ENCODE measurements at places on chromosomes 2 and 18.

- no peak for DNase-seq
Observed at GRCh38 chr2:208224802-208225201, 30.1 kb downstream of the IDH1 start.

DNA sequence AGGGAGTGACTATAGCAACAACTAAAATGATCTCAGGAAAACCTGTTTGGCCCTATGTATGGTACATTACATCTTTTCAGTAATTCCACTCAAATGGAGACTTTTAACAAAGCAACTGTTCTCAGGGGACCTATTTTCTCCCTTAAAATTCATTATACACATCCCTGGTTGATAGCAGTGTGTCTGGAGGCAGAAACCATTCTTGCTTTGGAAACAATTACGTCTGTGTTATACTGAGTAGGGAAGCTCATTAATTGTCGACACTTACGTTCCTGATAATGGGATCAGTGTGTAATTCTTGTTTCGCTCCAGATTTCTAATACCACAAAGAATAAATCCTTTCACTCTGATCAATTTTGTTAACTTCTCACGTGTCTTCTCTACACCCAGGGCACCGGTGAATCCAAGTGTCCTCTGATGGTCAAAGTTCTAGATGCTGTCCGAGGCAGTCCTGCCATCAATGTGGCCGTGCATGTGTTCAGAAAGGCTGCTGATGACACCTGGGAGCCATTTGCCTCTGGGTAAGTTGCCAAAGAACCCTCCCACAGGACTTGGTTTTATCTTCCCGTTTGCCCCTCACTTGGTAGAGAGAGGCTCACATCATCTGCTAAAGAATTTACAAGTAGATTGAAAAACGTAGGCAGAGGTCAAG, 955 bp downstream of the TTR start:
- no peak for DNase-seq

- no peak for DNase-seq
Observed at GRCh38 chr2:190537765-190538164, 3.2 kb upstream of the NEMP2 start.

DNA sequence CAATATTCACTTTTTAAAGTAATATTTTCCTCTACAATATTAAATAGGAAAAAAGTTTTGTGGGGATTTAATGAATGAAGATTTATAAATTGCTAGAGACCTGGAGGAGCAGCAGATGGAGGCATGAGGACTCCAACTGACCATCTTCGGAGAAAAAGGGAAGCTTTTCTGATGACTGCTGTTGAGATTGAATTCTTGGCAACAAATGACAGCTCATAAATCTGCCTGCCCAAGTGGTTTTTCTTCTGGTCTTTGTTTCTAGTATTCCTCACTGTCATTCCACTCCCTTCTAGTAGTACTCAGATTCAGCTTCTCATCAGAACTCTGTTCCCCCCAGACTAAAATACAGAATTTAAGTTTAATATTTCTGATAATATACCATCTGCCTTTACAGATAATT, 157.0 kb downstream of the EML6 start:
- no peak for DNase-seq

GRCh38 chr18:24497031-24497754, 36.8 kb downstream of the HRH4 start:
- no peak for DNase-seq

DNA sequence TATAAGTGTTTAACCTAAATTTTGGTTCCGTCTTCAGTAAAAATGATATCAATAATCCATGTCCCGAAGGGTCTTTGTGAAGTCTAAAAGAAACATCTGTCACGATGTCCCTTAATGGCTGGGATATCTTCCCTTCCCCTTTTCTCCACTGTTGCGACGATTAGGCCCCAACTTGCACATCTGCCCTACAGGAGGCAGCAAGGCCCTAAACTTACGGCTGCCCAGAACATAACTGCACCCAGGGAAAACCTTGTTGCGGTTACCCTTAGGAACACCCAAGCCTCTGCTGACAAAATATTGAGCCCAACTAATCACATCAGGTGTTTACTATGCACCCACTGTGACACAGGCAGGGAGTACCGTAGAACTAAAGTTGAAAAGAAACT, 1.3 kb upstream of the SMAD2 start:
- no peak for DNase-seq

- DNase-seq: peak; percentile 35
Observed at GRCh38 chr2:105926960-105927678, 182.4 kb downstream of the NCK2 start.

DNA sequence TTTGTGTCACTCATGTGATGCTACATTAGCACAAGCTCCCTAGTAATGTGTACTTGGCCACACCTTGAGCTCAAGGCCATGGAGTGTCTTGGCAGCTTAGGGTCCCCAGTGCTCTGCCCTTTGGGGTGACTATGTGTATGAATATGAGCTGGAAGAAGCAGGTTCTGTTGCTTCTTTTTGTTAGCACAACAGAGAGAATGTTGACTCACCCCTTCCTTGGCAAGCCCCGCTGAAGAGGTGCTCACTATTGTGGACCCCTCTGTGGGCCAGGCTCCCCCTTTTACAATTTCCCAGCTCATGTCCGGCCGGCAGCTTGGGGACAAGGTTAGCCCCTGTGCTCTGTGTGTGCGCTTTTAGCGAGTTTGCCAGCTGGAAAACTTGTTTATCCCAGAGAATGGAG, 48.1 kb downstream of the DGKD start:
- no peak for DNase-seq

DNA sequence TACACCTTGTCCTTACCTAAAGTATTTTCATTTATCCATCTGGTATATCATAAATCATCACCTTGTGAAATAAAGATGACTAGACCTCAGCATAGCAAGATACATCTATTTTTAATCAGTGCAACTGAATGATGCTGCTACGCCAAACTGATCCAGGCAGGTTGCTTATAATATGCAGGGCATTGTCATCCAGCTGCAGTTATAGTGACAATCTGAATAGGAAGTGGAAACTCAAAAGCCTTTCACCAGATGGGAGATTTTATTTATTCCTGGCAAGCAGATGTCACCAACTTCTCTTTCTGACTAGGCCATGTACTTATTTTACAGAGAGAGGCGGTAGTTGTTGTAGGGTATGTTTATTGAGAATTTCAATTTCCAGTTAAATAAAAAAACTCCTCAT, 747.3 kb downstream of the ADCYAP1 start:
- no peak for DNase-seq

DNA sequence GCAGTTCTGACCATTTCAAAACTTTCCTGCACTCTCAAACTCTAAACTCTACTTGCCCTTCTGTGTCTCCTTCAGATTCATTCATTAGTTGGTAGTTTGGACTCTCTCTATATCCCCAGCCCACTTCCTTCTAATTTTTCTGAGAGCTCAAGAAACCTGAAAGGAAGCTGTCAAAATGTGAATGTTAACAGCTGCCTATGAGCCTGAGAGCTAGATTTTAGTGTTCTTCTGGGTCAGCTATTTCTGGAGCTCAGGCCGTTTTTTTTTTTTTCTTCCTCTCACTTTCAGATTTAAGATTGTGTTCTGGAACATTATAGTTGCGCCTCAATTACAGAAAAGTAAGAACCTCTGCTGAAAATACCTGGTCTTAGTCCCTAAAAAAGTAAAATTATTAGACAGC, 73.1 kb downstream of the RTN4 start:
- DNase-seq: no peak

- no peak for DNase-seq
Observed at GRCh38 chr18:33156906-33157470, 283.5 kb downstream of the CCDC178 start.

GRCh38 chr2:111688482-111688881, 195.5 kb downstream of the ANAPC1 start:
- DNase-seq: no peak

GRCh38 chr18:36496022-36496421, 198.5 kb downstream of the FHOD3 start:
- no peak for DNase-seq
